ENCODE measurements at places on chromosomes 5 and 9. TPM values are rescaled to one million over a fixed set of nuclear protein-coding genes. Genes with fewer than 3 reads are reported as not detected.

ABCA1 gene
- total RNA-seq, result 24.5 TPM

ADAMTS19 gene
- total RNA-seq, result 0.34 TPM

CCNO gene
- 1.9 TPM for total RNA-seq

RLN2 gene
- 0.92 TPM for total RNA-seq

SPATA6L gene
- total RNA-seq, result 0.28 TPM

MOB3B gene
- 35.0 TPM for total RNA-seq

DNA sequence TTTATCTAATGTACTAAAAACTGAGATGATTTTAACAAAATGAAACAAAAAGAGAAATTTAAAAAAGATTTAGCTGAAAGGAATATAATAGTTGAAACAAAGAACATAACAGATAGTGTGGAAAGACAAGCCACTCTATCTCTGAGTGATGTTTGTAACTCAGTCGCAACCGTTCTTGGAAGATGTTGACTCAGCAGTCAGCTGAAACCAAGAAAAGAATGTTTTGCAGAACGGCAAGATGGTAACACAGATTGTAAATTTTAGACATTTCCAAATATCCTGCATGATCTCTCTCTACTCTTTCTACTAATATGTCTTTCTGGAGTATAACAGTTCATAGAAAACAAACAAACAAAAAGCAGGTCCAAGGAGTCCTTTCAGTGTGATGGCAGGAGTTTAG, 746.1 kb upstream of the CDH6 start:
- no peak for DNase-seq

GRCh38 chr9:34663303-34663605, 797 bp upstream of the CCL27 start:
- peak; percentile 75 for DNase-seq

- no peak for DNase-seq
These were observed 3.4 kb downstream of the PLEKHG4B start for GRCh38 chr5:95241-95980.

DNA sequence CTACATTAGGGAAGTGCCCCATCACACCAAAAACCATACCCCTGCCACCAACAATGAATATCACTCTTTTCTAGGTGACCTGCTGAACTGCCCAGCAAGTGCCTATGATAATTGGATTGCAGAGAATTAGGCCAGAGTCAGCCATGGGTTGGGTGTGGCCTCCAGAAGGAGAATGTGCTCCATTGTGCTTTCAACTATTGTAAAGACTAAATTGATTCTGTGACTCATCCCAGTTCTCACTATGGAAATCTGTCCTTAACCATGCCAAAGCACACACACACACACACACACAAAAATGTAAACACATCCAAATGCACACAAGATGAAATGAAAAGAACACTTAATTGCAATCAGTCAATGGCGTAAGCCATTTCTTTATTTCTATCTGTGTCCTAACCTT, 25.7 kb downstream of the DRD1 start:
- peak; percentile 39 for DNase-seq

DNA sequence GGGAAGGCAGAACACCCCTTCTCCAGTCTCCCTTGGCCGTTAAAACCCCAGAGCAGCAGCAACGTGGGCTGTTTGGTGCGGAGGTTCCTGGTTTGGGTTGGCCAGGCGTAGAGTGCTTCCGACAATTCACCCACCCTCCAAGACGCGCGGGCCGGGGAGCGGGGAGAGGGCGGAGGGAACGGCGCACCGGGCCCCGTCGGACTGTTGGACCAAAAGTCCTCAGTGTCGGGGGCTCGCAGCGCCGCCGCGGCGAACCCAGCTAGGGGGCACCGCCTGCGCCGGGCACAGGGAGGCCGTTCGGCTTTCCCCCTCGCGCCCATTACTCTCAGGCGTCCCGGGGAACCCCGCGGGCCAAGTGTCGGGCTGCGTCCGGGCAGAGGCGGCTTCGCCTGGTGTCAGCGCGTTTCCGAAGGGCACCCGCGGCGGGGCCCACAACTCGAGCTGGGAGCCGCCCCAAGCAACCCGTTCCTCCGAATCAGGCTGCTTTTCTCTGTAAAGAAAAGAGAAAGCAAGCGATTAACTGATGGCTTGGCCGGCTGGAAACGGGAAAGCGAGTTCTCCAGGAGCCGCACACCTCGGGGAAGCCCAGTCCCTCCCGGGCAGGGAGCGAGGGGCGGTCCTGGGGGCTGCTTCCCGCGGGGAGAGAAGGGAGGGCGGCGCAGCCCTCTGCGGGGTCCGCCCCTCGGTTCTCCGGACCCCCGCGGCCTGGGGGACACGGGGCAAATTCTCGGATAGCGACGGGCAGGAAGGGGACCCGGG, 145.5 kb downstream of the ERCC6L2 start:
- DNase-seq, result no peak

DNA sequence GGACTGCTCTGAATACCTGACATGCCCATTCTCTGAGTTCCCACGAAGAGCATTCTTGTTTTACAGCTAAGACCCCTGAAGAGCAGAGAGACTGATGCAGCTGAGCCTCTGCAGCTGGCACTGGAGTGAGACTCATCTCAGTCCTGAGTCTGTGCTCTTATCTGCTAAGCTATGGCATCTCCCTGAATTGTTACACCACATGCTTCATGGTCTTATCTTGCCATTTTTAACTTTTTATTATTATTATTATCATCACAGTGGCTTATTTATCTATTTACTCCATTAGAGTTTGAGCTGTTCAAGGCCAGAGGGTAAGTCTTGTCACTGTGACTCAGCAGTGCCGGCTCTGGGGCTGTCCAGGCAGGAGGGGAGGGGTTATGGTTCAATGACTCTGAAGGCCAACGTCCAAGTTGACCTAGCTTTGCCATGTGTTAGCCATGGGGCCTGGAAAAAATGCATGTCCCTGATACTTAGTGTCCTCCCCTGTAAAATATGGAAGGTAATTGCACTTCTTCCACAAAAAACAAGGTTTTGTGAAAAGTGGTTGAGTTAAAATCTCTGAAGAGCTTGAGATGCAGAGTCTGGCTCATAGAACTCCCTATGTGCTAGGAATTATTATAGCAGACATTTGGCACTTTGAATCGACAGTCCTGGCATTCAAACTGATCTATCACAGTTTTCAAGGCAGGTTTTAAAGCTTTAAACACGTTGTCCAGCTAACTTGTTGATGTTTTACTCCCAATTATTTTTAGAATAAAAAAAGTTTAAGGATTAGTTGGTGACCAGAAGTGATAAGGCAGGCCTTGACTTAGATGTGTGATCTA, 94.6 kb downstream of the ALDH1A1 start:
- DNase-seq, result no peak

DNA sequence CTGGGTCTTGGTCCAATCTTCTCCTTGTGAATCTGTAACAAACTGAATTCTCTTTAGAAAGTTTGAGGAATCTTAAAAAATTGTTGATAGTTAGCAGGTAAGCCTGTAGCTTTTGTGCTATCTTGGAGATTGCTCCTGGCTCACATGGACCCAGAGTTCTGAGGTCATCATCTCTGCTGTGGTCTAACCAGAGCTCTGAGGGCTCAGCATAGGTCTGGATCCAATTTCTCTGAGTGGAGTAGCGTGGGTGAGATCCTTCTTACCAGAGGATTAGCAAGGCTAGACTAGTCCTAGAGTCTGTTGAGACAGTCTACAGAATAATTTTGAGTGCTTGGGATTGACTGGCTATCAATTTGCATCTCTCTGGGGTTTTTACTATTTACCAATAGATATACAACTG, 60.5 kb upstream of the IL6ST start:
- DNase-seq, result no peak

GRCh38 chr5:108634617-108635288, 112.9 kb upstream of the FER start:
- DNase-seq, result no peak

- peak; percentile 61 for DNase-seq
These were observed 66.1 kb downstream of the FBXL17 start for GRCh38 chr5:108315829-108316228.

- no peak for DNase-seq
These were observed 22.0 kb downstream of the ANKHD1 start for GRCh38 chr5:140423609-140424008.

GRCh38 chr5:14686517-14686916, 22.0 kb downstream of the OTULIN start:
- DNase-seq, result peak; percentile 76

All from foreskin keratinocyte (primary cell).